GDM1 (cell line): ENCODE measurements at places on chromosomes 3 and 15.
A peak's percentile ranks its signal among the peaks of the same experiment; 100 is the strongest.

GRCh38 chr3:56428667-56429066, 39.6 kb downstream of the ERC2 start:
- no peak for DNase-seq

GRCh38 chr15:95653361-95653805, 677.1 kb upstream of the NR2F2 start:
- DNase-seq = no peak

GRCh38 chr3:141100112-141100511, 49.0 kb downstream of the SPSB4 start:
- DNase-seq = no peak

DNA sequence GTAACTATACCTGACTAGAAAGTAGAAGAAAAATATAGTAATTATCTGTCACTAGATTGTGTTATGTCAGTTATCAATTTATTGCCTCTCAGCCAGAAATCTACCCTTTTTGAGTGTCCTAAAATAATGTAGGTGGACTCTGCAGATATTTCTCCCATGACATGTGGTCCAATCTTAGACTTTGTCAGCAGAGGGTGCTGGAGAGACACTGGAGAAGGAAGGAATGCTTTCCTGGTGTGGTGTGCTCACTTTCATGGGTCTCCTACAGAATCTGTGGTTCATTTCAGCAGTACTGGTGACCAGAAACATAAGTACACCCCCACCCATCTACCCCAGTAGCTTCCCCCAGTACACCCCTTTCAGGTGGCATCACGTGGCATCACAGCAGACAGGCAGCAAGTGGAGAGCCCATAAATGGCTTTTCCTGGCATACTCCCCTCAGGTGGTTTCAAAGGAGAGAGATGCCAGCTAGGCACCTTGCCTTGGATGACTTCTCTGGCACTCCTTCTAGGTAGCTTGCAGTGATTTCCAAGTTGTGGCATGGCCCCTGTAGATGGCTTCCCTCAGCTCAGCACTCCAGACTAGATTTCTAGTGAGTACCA, 114.7 kb downstream of the GADL1 start:
- DNase-seq = peak; percentile 4
